Body of pancreas (tissue), 4 donors: ENCODE measurements at places on chromosomes 12 and 14. TPM values are rescaled to one million over a fixed set of nuclear protein-coding genes. Genes with fewer than 3 reads are reported as not detected.

GRCh38 chr12:77600468-77600843 is 230.2 kb upstream of the NAV3 start:
- no peak for DNase-seq

GRCh38 chr12:53118751-53119300 is 15.5 kb downstream of the SOAT2 start:
- no peak for DNase-seq

GRCh38 chr14:24187539-24187915 is 1.1 kb downstream of the IPO4 start:
- no peak for DNase-seq

- DNase-seq: no peak
Observed at GRCh38 chr12:108599541-108599940, 1.7 kb upstream of the TMEM119 start.

DNA sequence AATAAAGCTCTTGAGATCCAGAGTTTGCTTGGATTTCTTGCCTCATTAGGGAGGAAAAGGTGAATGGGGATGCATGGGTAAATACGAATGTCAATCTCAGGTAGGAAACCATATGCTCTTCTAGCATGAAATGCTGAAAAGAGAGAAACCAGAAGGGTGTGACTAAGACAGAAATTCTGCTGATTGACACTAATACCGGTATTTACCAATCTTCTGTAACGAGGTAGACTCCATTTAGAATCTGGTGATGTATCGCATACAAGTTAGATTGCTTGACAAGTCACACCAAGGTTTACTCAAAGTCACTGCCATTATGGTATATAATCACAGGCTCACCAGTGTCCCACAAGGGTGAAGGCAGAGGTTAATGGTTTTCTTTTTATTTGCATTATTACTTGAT is 337.9 kb downstream of the NRXN3 start:
- no peak for DNase-seq

- no peak for DNase-seq
Observed at GRCh38 chr12:26245175-26245942, 50.0 kb downstream of the SSPN start.

DNA sequence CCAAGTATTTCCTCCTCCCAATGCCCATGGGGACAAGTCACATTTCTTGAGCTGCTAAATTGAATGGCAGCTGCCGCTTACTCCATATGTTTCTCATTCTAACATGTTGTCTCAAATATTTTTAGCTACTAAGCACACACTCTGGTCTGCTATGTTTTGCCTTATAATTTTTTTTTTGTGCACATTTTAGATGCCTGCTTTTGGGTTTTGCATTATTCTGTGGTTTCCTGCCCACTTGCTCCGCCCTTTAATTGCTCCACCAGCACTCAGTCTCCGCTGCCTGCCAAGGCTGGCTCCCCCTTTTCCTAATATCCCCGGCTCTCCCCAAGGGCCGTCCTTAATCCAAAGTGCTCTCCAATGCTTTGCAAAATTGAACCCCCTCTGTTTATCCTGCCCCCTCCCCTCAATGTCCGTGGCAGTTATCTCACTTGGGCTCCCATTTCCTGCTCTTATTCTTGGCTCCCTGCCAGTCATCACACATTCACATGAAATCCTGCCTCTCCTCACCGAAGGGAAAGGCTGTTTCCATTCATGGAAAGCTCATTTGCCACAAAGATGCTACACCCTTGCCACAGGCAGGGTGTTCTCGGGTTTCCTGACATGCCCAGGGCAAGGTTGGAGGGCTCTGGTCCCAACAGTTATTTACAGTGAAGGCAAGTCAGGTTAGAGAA is 79.4 kb downstream of the C12orf75 start:
- peak; percentile 21 for DNase-seq

Gene CCDC175
- not detected for total RNA-seq

Gene MYH6
- 1.6 TPM for total RNA-seq

Gene ADSS1
- 4.0 TPM for total RNA-seq
